ENCODE measurements at places on chromosomes 6 and 20.

DNA sequence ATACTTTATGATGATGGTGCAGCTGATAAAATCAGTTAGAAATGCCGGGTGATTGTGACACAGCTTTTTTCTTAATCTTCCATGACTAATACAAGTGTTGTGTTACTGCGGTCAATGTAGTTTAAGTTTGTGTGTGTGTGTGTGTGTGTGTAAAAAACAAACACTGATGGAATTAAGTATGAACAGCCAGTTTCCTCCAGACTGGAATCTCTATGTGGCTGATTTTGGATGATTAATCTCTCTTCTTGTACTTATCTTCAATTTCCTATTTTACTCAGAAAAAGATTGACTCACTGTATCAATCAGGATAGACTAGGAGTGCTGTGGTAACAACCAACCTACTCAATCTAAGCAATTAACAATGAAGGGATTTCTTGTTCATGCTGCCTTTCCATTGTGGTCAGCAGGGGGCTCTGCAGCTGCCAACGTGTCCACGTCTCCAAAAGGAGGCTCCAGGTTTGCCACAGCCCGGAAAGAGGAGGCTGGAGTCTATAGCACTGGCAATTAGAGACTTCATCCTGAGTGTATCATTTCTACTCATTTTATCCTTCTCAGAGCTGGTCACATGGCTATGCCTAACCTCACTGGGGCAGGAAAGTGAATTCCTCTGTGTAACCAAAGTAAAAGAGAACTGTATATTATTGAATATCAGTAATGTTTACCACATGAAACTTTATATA, 107.7 kb downstream of the CD109 start:
- peak; percentile 98 for DNase-seq

- no peak for DNase-seq
Measured at GRCh38 chr6:148864941-148865340, 118.1 kb downstream of the UST start.

DNA sequence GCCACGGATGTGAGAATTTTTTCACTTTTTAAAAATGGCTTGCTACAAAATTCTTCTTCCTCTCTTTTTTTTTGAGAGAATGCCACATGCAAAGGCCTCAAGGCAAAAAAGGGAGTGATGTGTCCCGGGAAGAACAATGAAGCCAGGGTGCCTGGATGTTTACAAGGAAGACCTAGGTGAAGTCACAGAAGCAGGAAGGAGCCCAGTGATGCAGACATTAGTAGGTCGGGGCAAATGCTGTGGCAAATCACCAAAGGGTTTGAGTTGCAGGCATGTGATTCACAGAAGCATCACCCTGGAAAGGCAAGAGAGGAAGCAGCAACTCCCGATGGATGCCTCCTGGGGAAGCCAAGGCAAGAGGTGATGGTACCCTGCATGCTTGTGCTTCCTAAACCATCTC, 46.8 kb downstream of the FARS2 start:
- no peak for DNase-seq

- DNase-seq: no peak
Measured at GRCh38 chr6:154169193-154169847, 130.3 kb downstream of the OPRM1 start.

All from AG10803 (cell line).